AG09309 (cell line): ENCODE measurements at places on chromosomes 12 and 14.

DNA sequence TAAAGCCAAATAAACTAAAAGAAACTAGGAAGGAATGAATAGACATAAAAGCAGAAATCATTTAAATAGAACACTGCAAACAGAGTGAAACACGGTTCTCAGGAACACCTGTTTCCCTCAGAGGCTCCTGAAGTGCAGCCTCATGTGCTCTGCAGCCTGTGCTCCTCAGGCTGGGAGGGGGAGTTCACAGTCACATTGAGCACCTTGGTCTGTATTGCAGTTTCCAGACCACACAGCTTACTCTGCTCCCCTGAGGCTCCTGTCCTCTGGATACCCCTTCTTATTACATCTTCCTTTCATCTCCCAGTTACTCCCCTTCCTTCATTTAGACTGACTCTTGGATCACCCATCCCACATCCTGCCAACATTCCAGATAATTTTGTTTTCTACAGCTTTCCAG lies 49.7 kb upstream of the DCD start:
- no peak for DNase-seq

GRCh38 chr12:55972911-55973598 lies 823 bp upstream of the RAB5B start:
- no peak for DNase-seq

- DNase-seq: no peak
Observed at GRCh38 chr14:71250791-71251190, 343.5 kb downstream of the PCNX1 start.

DNA sequence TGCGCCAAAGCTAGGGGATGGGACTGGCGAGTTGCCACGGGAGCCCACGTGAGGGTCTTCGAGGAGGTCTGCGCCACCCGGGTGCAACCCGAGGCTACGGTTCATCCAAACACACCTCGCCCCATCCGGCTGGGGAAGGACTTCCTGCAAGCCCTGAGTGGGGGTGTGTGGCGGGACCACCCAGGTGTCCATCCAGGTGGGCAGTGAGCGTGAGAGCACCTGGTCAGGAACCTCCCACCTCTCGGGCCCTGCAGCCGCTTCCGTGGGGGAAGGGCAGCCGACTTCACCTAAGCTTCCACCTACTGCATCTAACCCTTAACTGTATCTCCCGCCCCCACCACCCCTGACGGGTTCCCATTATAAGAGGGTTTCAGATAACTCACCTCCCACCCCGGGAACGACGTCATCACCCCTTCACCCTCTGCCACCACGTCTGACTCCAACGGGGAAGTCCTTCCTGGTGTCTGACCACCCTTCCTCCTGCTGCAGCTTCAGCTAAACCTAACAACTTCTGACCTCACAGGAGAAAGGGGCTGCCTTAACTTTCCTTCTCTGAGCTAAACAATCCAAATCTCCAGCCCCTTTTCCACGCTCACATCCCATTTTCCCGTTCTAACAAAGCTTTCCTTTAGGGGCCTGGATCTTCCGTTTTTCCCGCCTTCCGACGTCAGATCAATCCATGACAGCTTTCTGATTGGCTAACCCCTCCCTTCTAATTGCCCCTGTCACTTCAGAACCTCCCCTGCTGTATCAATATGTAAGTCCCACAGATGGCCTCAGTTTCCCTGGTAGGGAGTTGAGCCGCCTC lies 27.4 kb upstream of the SMUG1 start:
- no peak for DNase-seq

GRCh38 chr14:96205978-96206360 lies 1.3 kb downstream of the BDKRB2 start:
- DNase-seq: no peak
